ENCODE measurements at places on chromosomes 6 and 20.

DNA sequence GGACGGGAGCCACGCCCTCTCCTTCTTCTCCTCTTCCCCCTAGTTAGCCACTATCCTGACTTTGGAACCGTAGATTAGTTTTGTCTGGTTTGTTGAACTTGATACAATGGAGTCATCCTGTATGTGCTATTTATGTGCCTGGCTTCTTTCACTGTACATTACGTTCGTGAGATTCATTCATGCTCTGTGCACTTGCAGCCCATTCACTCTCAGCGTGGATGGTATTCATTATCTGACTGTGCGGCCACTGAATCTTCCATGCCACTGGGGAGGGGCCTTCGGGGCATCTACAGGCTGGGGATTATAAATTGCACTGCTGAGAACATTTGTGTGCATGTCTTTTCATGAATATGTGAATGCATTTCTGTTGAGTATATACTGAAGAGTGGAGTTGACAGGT lies 262.5 kb downstream of the CDH26 start:
- no peak for DNase-seq

DNA sequence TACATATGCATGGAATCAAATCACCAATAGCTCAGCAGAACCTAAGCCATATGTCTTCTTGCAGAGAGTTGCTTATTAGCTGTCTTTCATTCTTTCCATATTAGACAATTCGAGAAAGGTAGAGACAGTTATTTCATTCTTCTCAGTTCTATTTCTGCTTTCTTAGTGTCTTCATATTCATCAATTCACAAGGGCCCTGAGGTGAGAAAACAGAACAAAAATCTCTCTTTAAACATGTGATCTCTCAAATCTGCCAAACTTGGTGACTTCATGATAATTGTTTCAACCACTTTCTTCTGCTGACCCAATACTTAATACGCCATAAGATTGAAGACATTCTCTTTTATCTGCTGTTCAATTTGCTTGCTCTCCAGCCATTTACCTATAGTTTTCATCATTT lies 229.7 kb upstream of the MARCKS start:
- DNase-seq: no peak

GRCh38 chr20:1446536-1446935 lies 20.1 kb downstream of the NSFL1C start:
- no peak for DNase-seq

DNA sequence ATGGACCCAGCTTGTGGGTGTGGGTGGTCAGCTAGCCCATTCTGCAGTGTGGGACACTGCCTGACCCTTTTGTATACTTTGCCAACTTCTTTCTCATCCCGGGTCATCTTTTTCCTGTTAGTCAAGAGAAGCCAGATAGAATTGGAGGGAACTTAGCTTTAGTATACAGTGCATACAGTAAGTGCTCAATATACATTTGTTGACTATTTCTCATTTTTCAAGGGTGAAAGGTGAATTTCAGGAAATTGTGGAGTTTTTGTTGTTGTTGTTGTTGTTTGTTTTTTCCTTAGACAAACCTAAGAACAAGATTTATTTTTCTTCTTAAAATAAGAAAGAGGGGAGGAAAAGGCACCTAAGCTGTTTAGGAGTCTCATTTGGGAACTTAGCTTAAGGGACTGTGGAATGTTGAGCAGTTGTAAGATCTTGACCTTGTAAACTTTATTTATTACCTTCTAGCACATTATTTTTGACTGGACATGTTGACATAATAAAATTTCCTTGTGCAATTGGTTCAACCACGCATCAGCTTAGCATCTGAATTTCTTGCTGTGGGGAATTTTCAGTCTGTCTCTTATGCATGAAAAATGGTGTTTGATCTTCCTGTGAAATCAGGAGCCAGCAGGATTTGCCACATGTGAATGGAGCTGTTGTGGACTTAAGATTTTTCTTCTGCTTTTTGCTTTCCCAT lies 113.6 kb downstream of the ARID1B start:
- DNase-seq: no peak

GRCh38 chr6:8993111-8993510 lies 557.8 kb upstream of the SLC35B3 start:
- DNase-seq: no peak

GRCh38 chr20:53712212-53712977 lies 118.8 kb upstream of the ZNF217 start:
- no peak for DNase-seq

GRCh38 chr20:63118303-63119120 lies 97.4 kb downstream of the YTHDF1 start:
- DNase-seq: no peak

- DNase-seq: no peak
Observed at GRCh38 chr20:37411408-37412219, 65.7 kb downstream of the SRC start.

DNA sequence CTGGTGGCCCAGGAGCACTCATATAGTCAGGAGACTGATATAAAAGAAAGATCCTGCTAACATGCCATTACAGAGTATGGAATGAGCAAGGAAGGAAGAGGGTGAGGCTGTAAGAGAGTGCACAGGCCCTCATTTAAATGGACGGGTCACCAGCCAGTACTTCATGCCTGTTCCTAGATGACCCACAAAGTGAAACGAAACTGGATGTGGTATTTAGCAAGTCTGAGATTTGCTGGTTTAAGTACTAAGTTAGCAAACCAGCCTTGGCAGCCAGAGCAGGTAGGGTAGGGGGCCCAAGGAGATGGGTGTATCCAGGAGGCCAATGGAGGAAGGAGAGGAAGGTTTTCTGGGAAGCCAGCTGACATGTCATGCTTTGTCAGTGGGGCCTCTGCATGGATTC lies 15.9 kb downstream of the NT5E start:
- no peak for DNase-seq

DNA sequence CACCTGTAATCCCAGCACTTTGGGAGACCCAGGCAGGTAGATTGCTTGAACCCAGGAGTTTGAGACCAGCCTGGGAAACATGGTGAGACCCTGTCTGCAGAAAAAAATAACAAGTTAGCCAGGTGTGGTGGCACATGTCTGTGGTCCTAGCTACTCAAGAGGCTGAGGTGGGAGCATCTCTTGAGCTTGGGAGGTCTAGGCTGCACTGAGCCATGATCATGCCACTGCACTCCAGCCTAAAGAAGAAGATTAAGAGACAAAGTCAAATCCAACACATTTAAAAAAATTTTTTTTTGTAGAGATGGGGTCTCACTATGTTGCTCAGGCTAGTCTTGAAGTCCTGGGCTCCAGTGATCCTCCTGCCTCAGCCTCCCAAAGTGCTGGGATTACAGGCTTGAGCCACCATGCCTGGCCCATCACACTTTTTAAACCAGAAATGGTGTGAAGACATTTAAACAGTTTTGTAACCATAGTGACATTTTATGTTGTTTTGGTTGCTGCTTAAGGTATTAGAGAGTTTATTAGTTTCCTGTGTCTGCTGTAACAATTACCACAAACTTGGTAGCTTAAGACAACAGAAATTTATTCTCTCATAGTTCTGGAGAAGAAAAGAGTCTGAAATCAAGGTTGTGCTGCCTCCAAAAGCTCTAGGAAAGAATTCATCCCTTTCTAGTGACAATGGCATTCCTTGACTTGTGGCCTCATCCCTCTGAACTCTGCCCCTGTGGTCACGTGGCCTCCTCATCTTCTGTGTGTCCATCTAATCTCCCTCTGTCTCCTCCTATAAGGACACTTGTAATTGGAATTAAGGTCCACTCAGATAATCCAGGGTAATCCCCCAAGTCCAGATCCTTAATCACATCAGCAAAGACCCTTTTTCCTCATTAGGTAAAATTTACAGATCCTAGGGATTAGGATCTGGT lies 104.6 kb upstream of the TNFAIP3 start:
- DNase-seq: no peak

DNA sequence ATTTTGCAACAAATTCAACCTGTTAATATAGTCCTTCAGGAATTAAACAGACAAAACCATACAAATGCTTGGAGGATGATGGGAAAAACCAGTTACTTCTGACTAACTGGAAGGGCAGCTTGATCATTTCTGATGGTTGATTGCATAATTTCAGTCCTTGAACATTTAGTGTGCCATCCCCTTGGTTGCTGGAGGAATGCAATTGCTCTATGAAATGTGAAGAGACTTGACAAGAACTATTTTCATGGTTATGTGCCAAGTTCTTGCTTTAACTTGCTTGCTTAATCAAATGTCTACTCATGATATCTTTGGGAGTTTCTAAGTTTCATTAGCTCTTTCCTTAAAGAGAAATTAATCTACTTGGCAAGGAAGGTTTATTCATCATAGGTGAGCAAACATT lies 45.2 kb downstream of the ANKEF1 start:
- DNase-seq: no peak

DNA sequence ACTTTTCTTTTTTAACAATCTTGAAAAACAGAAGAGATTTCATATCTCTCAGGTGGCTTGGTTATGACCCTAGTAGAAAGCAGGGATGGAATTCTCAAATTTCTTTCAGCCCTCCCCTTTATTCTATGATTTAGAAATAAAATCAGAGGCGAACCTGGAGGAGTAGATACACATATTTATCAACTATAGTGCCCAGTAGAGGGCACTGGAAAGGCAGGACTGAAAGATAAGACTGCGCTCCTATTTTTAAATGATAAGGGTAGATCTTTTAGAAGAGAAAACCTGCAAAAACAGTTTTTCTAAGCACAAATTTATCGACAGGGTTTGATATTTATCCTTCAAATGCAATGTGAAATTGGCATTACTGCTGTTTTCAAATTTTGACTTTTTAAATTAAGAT lies 1296.6 kb downstream of the EPHA7 start:
- no peak for DNase-seq

GRCh38 chr20:46568570-46569129 lies 18.2 kb upstream of the OCSTAMP start:
- DNase-seq: peak; percentile 94

GRCh38 chr6:21046276-21046675 lies 512.0 kb downstream of the CDKAL1 start:
- DNase-seq: no peak

DNA sequence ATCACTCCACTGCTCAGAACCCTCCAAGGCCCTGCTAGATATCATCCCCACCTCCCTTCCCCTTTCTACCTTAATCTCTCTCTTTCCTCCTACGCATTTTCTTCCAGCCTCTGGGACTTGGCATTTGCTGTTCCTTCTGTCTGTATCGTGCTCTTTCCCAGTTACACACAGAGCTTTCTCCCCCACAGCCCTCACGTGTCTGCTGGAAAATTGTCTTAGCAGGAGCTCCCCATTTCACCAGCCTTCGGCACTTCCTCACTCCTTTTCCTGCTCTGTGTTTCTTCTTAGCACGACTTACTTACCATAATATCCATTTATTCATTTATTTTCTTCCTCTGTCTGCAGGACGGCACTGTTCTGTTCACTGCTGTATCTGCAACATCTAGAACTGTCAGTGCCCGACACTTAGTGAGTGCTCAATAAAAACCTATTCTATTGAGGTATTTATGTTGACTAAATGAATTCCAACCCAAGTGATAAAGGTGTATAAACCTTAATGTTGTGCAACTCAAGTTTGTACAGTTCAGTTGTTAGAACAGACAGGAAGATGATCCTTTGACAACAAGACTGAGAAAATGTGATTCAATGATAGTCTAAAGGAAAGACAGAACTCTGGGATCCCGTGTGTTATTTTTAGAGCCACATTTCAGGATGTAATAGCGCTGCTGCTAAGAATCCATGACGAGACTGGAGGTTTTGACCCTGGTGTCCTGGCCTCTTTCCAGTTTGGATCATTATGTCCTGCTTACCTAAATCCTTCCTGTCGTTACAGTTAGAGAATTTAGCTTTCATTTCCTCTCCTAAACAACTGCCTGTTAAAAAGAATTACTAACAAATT lies 170.1 kb upstream of the LAMP5 start:
- DNase-seq: no peak

DNA sequence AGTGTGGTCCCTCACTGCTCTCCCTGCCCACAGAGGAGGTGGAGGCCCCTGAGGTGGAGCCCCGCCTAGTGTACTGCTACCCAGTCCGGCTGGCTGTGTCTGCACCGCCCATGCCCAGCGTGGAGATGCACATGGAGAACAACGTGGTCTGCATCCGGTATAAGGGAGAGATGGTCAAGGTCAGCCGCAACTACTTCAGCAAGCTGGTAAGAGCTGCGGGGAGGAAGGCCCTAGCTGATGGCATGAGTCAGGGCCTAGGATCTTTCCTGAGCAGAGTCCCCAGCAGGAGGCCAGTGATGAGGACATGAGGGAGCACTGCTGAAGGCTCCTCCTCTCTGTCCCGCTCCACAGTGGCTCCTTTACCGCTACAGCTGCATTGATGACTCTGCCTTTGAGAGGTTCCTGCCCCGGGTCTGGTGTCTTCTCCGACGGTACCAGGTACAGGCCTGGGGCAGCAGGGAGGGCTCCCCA lies 11.2 kb downstream of the PCIF1 start:
- DNase-seq: no peak

DNA sequence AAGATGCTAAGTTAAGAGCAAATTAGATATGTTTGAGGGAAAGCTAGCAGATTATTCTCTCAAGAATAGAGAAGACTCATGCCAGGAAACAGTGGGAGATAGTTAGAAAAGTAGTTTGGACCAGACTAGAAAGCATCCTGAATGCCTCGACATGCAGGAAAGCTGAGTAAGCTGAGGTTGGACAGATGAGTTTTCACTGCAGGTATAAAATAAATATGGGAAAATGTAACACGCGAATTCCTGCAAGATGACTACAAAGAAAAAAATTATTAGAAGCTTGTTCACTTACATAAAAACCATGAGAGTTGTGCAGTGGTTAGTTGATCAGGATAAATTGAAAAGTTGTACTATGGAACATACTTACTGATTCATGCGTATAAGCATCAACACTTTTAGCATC lies 484.2 kb upstream of the MANEA start:
- no peak for DNase-seq

DNA sequence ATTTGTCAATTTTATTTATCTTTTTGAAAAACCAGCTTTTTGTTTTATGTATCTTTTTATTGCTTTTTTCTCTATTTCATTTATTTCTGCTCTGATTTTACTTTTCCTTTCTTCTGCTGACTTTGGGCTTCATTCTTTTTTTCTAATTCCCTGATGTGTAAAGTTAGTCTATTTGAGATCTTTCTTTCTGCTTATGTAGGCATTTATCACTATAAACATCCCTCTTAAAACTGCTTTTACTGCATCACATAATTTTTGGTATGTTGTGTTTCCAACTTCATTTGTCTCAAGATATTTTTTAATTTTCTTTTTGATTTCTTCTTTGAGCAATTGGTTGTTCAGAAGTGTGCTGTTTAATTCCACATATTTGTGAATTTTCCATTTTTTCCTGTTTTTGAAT lies 174.8 kb downstream of the SLC24A3 start:
- DNase-seq: no peak

- DNase-seq: no peak
Observed at GRCh38 chr6:90829311-90829710, 242.4 kb upstream of the MAP3K7 start.

GRCh38 chr6:91166271-91167046 lies 579.6 kb upstream of the MAP3K7 start:
- DNase-seq: no peak
